ENCODE measurements at places on chromosomes 5 and 9.

GRCh38 chr5:142861011-142861410 is 90.8 kb downstream of the ARHGAP26 start:
- DNase-seq = no peak

GRCh38 chr5:140324617-140325241 is 21.7 kb downstream of the HBEGF start:
- no peak for DNase-seq

- no peak for DNase-seq
Measured at GRCh38 chr5:107331882-107332281, 338.9 kb downstream of the EFNA5 start.

GRCh38 chr9:18255158-18255629 is 218.8 kb upstream of the ADAMTSL1 start:
- peak; percentile 62 for DNase-seq

DNA sequence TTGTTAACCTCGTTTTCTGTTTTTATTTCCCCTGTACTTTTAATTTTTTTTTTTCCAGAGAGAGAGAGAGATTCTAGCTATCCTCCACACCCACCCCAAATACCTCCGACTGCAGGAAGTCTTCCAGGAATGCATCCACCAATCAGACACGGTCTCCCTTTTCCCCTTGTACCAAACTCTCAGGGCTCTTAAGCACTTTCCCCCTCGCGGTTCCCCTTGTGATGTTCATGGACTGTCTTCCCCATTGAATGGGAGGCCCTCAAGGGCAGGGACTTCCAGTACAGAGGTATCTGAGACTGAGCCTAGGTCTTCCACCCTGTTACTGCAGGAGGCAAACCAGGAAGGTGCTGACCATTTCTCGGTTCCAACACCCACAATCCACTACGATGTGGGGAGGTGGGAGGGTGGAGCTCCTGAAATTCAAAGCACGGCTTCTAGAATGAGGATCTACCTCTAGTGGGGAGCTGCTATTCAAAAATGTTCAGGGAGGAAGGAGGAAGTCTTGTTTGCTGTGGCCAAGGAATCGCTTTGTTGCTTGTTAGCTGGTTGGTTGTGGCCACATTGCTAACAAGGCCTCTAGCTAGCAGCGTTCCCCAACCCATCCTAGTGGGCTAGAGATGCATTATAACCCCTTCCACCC is 37.5 kb upstream of the PTGS1 start:
- DNase-seq = no peak
